ENCODE measurements at places on chromosomes 5 and 9.

- DNase-seq: no peak
These were observed 27.3 kb downstream of the CARNMT1 start for GRCh38 chr9:75000835-75001234.

GRCh38 chr5:167877114-167877722 is 414.2 kb upstream of the WWC1 start:
- no peak for DNase-seq

GRCh38 chr9:32431196-32431595 is 46.8 kb downstream of the ACO1 start:
- no peak for DNase-seq

GRCh38 chr5:111673891-111674626 is 82.9 kb downstream of the NREP start:
- DNase-seq: no peak
